Stimulated activated CD4-positive, alpha-beta T cell treated with anti-CD3 and anti-CD28 coated beads, Interleukin-1b, Interleukin-23, amount 100 ng/mL, for 1 hour (primary cell): ENCODE measurements at places on chromosomes 1 and 21.

DNA sequence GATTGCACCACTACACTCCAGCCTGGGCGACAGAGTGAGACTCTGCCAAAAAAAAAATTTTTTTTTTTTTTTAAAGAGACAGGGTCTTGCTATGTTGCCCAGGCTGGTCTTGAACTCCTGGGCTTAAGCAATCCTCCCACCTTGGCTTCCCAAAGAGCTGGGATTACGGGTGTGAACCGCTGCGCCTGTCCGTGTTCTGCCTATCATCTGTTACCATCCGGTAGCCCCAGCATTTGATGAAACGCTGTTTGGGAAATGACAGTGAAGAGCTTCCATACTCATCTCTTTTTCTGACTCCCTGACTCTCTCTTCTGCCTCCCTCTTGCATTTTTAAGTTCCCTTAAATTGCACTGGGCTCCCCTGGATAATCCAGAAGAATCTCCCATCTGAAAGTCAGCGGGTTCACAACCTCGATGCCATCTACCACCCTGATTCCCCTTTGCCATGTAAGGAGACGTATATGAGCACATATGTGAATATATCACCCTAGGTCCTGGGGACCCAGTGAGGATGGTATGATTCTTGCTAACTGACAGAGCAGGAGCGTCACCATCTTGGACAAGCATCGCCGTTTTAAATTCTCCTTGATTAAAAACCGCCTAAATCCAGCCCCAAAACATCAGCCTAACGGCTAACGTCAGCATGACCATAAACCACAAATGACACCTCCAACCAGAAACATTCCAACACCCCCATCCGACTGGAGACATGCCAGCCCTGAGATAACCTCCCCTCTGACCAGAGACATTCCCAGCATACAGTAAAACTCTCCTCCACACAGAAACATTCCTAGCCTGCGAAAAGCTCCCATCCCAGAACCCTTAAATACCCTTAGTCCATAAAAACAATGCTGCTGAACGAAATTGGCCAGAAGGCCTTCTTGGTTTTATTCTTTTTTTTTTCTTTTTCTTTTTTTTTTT is 12.4 kb downstream of the TNFRSF8 start:
- DNase-seq: no peak

DNA sequence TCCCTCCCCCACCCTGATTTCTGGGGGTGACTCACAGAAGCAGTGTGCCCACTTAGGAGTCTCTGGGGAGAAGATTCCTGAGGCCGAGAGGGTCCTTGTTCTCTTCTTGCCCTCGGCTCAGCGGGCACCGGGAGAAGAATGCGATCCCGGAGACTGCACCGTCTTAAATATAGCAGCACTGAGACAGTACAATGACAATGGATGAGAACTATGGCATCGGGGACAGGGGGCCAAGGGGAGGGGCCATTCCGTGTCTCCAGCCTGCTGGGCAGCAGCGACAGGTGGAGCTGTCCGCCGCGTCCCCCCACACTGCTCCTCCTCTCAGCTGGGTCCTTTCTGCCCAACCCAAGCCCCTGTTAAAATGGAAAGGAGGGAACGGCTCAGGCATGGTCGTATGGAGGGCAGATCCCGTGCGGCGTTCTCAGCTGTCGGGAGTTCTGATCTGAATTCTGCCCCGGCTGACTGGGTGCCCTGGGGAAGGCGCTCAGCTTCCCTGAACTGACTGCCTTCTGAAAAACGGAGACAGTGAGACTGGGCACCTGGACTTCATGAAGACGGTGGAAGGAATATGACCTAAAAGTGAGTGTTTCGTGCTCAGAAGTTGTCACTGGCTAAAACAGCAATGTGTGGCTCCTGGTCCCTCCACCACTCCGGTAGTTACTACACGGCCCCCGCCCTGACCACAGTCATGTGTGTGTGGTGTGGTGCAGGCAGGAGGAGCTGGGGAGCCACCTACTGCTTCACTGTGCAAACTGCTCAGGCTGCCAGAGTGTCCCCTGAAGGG is at the start of gene MYOM3:
Gene MYOM3 (minus strand): TSS at position 140 of the 784 bp plus-strand sequence. CDS start 3,499 bp downstream, outside the sequence.
- DNase-seq: peak; percentile 11

DNA sequence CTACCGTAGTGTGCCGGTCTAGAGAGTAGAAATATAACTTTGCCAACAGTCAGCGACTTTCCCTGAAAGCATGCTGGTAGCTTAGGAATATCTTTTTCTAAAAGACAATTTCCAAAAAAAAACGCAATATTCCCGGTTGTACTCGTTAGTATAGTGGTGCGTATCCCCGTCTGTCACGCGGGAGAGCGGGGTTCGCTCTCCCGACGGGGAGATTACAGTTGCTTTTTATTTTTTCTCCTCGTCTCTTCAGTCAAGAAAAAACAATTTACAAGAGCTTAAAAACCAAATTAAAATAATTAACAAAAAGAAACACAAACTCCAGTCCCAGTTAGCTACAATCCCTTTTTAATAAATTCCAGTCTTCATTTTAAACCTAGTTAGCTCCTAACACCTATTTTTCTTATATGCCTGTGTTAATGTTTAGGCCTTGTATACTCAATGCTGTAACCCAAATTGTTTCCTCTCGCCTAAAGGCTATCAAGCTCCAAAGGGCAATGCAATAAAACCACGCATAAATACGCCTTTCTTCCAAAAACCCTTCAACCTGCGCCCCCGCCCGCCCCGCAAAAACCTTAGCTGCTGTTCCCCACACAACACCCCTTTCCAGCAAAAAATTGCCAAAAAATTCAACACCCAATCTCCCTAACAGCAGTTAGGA is 7.8 kb downstream of the HSPA6 start:
- DNase-seq: no peak

DNA sequence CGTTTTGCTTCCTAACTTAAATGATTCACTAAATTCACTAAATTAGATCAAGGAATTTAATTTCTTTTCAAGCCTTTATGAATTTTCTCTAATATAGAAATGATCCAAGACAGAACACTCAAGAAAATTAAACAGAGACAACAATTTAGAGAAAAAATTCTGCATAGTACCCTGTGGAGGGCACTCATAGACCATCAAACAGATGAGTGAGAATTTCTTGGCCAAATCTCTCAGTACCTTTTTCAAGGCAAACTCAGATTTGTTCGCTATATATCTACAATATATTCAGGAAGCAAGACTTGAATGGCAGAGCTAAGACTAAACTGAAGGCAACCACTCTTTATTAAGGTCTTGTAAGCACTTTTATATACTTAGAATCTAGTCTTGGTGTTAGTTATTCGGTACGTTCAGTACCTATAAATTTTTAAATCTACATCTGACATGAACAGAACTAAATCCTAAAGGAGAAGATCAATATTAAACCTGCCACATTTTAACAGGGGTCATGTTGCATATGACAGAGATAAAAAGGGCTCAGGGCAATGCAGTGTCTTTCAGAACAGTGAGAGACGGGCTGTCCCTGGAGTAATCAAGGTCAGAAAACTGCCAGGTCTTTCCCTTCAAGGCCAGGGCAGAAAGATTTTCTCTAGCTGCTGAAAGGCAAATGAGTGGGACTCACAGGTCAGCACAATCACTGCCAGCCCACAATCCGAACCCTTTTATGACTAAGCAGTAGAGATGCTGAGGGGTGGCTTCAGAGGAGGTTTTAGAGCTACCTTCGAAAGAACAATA is 118.8 kb upstream of the TMPRSS15 start:
- no peak for DNase-seq

- no peak for DNase-seq
These were observed 1.7 kb downstream of the NR5A2 start for GRCh38 chr1:200029035-200029821.
